ENCODE measurements at places on chromosomes 7 and 10.

GRCh38 chr7:50607524-50608125, 42.4 kb upstream of the DDC start:
- no peak for DNase-seq

DNA sequence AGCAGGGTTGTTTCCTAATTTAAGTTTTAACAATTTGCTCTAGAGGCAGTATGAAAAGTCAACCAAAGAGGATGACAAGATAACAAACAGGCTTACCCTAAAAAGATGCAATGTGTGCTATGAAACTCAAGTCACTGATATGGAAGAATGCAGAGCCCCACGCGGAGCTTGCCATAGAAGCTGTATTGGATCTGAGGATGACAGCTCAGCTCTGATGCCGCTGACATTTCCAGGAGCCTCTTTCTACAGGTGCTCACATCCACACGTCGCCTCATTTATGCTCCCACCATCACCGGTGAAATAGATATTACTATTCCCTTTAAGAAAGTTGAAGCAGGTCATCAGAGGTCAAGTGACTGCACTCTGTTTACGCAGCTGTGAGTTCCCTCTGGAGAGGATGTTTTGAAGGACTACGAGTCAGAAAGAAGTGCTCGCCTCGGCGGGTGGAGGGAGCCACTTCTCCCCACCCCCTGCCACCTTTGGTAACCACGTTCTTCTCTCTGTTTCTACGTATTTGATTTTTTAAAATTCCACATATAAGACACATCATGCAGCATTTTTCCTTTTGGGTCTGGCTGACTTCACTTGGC, 275.4 kb downstream of the GLRX3 start:
- no peak for DNase-seq

DNA sequence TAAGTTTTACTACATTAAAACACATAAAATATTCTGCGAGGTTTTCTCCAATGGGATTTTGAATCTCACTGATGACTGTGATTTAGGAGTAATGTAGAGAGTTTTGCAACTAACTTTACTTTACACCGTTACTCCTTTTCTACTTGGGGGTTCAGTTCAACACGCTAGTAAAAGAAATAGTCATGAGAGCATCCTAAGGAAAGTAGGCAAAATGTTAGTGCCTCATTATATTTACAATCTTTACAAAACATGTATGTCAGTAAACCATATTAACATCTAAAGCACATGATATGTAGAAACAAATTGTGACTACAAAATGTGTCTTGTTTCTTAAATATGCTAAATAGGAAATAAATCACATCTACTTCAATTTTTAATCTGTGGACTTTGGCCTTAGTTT, 6.0 kb downstream of the MEOX2 start:
- DNase-seq = no peak

- no peak for DNase-seq
These were observed 13.8 kb downstream of the TCF7L2 start for GRCh38 chr10:112963835-112964234.

- no peak for DNase-seq
These were observed 142.0 kb downstream of the PTPRN2 start for GRCh38 chr7:158445421-158446175.

GRCh38 chr7:2611401-2611800, 20.4 kb upstream of the TTYH3 start:
- DNase-seq = no peak

GRCh38 chr10:123651421-123652047, 14.6 kb upstream of the GPR26 start:
- DNase-seq = no peak

DNA sequence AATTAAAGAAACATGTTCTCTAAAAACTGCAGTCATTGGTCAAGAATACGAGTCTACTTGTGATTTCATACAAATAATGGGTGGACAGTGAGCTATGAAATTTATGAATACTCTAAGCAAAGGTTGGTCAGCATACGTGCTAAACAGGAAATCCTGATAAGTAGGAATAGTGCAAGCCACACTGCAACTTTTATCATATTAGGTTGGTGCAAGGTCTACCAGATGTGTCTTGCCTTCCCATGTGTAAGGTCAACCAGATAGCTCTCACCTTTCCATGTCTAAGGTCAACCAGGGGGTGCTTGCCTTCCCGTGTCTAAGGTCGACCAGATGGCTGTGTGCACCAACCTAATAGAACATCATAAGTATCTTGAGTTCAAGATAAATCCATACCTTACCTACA, 2.0 kb upstream of the ITGB1 start:
- DNase-seq = no peak

DNA sequence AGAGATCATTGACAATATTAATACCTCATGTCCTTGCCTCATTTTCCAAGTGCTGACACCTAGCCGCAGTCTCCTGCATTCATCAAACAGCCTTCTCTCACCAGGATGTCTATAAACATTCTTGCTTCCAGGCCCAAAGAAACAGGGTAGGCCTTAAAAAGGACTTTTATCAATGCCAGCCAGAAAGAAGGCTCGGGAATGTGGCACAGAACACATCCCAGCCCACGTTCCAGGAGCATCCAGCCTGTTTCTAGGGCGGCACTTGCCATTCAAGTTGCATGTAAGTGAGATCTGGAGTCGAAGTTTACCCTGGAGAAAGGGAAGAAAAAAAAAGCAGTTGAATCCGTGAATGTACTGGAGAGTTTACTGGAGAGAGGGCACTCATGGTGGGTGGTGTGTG, 1083.1 kb downstream of the KCNMA1 start:
- DNase-seq = no peak

- DNase-seq = no peak
These were observed 810.7 kb upstream of the AUTS2 start for GRCh38 chr7:68787566-68787965.

- no peak for DNase-seq
These were observed 21.8 kb upstream of the ZMIZ1 start for GRCh38 chr10:79046741-79047583.

DNA sequence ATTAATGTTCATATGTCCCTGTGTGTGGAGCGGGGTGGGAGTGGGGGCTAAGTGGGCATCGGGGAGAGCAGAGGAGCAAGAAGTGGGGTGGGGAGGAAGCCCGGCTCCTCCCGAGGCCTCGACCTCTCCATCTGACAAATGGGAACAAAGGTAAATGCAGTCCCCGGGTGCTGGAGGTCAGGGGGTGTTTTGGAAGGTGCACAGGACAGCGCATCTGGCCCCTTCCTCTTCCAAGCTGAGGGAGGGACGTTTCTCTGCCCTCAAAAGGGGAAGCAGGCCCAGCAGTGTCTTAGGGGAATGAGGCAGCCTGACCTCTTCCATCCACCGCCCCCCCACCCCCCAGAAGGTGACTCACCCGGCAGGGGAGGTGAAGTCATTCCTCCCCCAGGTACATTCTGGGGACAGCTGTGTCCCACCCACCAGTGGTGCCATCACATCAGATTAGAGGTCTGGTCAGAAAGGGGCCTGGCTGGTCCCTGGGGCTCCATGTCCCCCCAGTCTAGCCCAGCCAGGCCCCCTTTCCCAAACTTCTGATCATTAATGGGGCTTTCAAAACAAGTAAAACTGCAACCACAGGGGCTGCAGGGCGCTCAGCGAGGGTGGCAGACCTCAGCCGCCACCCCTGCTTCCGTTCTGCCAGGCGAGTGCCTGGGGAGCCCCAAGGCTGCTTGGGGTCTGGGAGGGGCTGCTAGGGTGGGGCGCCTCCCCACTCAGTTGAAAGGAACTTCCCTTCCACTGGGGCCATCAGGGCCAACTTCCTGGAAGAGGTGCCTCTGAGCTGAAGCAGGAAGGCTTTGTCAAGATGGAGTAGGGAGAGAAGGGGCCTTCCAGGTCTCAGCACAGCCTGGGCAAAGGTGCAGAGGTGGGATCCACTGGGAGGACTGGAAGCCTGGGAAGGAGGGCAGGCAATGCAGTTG, 10.8 kb downstream of the LFNG start:
- DNase-seq = peak; percentile 89

DNA sequence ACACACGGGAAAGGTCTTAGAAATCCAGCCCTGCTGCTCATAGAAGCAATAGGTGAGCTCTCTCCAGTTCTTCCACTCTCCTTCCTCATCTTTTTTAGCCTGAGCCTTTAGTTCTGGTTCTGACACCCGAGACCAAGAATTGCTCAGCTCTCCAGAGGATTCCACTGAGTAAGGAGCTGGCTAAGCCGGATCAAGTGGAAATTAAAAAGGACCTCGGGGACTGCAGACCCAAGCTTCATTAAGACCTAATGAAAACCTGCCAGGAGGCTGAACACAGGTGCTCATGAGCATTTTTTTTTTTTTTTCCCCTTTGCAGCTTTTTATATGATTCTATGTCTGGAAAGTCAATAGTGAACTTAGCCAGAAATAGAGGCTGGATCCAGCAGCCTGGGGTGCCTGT, 1176.0 kb upstream of the AUTS2 start:
- no peak for DNase-seq

GRCh38 chr7:65354263-65354662, 19.4 kb upstream of the ZNF92 start:
- DNase-seq = no peak

DNA sequence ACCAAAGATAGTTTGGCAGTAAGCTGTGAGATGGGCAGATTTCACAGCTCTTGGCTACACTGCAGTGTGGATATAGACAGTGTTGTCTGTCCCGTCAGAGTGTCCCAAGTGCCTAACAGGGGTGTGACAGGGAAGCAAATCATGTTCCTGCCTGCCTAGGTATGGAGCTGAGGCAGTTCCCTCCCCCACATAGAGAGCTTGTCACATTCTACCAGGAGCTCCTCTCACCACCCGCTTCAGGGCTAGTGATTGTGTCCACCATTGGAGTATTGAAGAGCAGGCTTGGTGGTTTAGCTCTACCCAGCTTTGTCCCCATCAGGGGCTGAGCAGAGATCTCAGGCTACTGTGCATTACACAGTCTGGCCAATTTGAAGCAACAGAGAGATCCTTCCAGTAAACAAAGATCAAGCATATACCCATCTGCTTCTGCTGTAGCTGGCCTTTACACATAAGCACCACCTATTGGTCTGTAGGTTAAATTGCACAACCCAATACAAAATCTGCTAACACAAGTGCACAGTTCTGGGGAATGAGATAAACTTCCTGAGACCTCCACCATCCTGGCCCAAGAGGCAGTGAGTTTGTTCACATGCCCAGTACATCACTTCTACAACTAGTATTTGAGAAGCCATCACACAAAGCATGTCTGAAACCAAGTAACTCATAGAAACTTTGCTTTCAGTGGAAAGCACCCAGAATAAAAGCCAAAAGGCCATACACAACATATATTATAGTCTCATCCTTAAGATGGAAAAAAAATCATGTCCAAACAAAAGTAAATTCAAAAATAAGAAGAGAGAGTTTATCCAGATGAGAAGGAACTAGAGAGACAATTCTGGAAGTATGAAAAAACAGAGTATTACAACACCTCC, 67.3 kb downstream of the GLCCI1 start:
- no peak for DNase-seq

GRCh38 chr10:21402606-21403083, 122.8 kb downstream of the SKIDA1 start:
- no peak for DNase-seq

DNA sequence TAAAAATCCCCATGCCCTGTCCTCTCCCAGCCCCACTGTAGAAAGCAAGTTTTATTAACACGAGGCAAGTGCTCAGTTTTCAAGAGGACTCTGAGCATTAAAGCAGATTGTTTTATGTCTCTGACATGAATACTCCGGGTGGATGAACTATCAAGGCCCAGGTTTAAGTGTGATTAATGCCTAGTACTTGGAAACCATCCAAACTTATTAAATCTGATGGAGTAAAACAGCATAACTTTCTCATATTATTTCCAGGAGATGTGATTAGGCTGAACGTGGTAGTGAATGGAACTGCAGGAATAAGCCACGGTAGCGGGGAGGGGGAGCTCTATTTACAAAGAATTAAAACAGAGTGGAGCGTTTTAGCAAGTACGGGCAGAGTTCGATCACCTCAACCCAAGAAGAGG, 144.2 kb upstream of the RNF32 start:
- no peak for DNase-seq

DNA sequence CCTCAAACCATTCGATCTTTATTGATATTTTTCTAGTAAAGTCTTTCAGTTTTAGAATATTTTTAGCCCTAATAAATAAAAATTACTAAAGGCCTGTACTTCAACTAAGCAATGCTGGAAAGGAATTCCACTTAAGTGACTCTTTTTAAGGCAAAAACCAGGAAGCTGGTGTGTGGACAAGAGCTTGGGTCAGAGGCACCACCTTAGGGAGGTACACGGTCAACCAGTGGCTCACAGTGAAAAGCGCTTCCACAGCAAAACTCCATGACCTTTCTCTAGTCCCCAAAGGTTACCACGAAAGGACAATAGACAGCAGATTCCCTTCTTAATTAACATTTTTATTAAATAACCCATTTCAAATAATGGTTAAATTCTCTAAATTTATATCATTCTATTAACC, 31.2 kb downstream of the ARL3 start:
- DNase-seq = no peak

GRCh38 chr7:90412458-90413184, 9.4 kb downstream of the CLDN12 start:
- peak; percentile 61 for DNase-seq
